Caudate nucleus (tissue), 63 donors: ENCODE measurements at places on chromosomes 4 and X.

DNA sequence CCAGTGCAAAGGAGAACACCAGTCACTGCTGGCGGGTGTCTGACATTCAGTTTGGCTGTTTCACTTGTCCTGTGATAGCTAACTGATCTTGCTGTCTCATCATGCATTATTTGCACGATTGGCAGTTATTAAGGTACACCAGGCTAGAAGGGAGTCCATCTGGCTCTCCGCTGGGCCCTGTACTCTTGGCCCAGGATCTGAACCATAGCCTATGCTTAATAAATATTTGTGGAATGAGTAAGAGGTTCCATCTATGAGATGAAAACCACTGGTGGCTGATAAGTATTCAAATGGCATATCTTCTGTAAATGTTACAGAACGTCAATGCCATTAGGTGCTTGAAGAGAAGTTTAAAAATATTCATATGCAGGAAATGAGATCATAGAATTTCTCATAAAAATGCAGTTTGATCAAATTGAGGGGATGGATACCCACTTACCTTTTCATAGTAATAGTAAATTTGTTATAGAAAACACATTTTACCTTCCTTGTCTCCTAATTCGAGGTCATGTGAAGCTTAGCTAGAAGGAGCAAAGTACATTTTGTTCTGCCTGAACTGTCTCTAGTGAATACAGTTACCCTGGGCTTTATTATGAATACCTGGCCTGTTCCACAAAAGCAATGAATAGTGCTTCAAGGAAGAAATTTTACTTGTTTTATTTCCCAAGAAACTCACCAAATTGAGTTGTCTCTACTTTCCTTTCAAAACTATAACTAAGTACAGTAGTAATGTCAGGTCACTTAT, 213.5 kb downstream of the CBR4 start:
- DNase-seq, result no peak

- peak; percentile 0 for DNase-seq
Measured at GRCh38 chrX:55908661-55909212, 191.2 kb downstream of the RRAGB start.

DNA sequence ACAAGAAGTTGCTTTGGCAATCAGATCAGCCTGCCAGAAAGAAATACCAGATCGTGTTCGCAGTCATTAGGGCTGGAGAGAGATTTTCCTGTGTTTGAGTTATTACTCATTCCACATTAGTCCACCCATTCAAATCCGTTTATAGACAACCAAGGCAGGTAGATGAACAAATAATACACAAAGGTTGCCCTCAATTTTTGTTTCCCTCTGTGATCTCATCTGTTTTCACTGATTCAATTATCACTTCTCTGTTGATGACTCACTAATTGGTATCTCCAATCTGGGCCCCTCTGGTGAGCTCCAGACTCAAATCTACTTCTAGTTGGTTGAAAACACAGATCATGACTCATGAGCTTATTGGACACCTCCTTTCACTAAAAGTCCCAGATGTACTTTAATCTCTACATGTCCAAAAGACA, 54.5 kb downstream of the CHM start:
- no peak for DNase-seq

DNA sequence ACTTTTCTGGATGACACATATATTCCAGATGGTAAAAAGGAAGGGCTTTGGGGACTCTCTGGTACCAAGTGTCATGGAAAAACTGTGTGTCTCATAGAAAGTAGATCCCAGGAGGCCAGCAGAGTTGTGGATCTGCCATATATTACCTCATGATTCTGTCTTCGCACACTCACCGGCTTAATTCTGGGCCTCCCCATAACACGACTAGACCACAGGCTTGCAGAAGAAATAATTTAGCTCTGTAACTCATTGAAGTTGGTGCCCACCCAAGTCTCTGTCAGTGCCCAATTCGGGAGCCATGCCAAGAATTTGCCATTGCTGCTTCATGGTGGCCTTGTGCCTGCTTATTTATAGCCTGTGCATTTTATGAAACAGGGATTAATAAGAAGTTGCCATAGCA, 104.5 kb downstream of the AR start:
- DNase-seq, result no peak

- DNase-seq, result no peak
Measured at GRCh38 chr4:44914223-44914622, 187.9 kb upstream of the GNPDA2 start.

DNA sequence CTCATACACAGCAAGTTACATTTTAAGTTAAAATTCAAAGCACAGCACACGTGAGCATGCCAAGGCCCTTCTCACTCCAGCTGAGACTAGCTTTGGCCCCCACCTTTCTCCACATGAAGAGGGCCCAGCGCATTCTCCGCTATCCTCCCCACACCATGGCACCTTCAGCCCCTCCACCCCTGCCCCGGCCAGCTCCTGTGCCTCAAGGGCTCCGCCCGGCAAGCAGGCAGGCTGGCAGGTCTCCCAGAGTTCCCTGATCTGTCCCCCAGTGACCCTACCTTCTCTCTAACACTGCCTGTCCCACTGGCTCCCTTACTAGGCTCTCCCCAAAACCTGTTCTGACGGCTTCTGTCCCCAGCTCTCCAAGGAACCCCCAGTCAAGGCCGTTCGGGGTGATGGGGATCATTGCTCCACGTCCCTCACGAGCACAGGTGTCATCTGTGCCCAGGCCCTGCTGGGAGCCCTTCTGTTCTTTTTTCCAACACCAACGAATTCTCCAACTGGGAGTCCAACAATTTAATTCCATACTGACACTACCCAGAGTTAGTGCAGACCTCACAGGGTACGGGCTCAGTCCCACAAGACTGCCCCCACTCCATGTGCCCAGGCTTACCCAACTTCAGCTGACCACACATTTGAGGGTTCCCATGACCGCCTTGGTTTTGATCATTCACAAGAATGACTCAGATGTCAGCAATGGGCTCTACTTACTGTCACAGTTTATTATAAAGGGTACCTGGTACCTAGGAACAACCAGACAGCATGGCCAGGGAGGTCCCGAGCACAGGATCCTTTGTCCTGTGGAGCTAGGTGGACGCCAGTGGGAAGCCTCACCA, 4.2 kb downstream of the LETM1 start:
- no peak for DNase-seq

- no peak for DNase-seq
Measured at GRCh38 chr4:155423671-155424070, 46.9 kb upstream of the MAP9 start.

DNA sequence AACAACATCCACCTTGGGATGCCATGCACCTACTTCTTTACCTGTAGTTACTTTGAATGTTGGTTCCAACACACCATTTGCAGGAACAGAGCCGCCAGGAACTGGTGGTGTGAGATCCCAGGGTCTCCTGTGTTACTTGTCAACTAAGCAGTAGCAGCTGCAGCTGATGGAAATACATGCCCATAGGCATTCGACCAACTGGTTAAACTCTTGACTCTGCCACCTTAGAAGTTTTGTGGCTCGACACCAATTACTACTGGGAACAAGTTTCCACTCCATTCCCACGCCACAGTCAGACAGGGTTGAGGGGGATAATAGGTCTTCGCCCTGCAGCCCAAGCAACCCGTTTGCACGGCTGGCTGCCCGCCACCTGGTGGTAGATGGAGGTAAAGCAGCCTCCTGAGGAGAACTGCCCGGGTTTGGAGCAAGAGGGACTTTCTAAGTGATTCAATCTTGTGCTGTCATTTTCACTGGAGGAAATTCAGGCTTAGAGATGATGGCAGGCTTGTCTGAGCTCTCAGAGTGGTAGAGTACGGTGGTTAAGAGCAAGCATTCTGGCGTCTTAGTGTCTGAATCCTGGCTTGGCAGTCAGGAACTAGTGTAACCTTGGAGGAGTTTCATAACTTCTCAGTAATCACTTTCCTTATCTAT, 119.1 kb upstream of the TRIM2 start:
- peak; percentile 48 for DNase-seq

DNA sequence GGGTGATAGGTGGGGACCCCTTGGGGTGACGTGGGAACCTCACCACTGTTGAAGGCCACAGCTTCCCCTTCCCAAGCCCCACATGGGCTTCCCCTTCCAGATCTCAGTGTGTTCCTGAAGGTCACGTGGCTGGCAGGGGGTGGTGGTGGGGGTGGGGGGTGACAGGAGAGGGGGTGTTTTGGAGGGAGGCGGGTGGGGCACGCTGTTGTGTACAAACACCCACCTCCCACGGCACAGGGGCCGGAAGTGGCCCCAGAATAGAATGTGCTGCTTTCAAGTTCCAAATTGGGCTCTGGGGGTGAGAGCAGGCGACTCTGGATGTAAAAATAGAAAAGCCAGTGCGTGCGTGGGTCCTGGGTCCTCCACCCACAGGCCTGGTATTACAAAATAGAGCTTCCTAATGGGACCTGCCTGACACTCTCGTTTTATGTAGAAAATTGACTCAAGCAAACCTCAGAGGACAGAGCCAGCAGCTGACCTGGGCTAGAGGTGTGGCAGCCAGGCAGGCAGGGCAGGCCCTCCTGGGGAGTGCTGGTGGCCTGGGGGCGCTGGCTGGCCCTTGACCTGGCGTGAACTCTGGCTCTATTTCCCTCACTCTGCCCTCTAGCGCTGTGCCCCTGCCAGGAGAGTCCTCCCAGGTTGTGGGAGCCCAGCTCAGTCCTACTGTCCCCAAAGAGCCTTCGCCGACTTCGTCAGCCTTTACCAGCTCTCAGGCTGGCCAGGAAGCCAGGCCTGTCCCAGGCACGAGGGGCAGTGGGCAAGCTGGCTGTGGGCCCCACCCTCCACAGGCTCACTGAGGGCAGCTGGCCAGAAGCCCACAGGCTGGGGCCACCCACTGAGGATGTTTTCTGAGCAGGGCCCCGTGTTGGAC, 5.4 kb upstream of the SH3BP2 start:
- DNase-seq, result no peak

DNA sequence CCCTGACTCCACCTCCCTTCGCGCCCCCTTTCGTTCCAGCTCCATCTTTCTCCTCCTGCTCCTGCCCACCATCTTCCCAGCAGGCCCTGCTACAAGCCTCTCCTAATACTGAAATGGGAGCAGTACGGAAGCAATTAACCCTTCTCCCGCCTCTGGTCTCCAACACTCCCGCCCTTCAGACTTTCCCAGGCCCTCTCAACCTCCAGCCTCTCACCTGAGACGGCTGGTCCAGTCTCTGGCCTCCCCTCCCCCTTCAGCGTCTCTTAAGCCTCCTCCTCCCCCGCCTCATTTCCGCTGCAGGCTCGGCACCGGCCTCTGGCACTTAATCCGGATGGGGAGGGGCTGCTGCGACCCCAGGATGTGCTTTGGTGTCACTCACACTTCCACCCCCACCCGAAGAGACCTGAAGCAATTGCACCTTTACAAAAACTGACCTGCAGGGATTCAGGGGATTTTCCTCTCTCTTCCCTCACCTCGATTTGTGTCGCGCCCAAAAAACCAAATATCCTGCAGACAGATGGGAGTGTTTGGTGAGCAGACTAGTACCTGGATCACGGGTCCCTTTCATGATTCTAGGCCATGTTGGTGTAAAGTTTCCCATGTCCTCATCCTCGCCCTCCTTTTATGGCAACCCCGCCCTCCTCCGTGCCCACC, 657 bp downstream of the TCEAL8 start:
- peak; percentile 38 for DNase-seq

GRCh38 chr4:148152868-148153625, 289.2 kb downstream of the NR3C2 start:
- DNase-seq, result no peak

- no peak for DNase-seq
Measured at GRCh38 chr4:108777388-108777787, 14.5 kb upstream of the ETNPPL start.
